AML-193 (cell line): ENCODE measurements at places on chromosomes 16 and 17.

DNA sequence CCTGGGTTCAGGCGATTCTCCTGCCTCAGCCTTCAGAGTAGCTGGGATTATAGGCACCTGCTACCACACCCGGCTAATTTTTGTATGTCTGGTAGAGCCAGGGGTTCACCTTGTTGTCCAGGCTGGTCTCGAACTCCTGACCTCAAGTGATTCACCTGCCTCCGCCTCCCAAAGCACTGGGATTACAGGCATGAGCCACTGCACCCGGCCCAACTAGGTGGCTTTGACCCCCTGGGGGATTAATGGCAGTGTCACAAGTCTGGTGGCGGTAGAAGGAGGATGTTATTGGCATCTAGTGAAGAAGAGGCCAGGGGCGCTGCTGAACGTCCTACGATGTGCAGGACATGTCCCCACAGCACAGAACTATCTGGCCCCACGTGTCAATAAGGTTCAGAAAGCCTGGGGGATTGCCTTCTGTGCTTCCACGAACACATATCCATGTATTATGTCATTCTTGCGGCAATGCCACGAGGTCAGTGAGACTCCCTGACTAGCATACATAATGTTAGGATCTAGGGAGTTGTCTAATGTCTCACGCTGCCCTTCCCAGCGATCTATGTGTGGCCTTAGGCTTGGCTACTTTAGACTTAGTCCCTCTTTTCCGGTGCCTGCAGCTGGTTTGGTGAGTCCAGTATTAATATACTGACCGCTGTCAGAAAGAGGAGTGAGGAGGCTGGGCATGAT is 75.8 kb downstream of the ABCC6 start:
- DNase-seq: no peak

DNA sequence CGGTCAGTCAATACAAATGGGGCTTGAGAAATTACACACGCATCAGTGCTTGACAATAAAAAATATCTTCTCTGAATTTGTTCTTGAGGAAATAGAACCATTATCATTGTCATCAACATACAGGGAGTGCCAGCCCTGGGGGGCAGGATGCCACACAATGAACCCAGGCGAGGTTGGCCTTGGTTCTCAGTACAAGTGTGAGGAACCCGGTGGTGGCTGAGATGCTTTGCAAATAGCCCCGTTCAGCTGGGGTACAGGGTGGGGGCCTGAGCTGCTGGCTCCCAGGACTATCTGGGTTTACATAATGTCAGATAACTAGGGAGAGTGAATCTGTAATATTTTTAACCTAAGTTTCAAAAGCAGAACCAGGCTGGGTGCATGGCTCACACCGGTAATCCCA is 112.8 kb upstream of the CDC42EP4 start:
- no peak for DNase-seq

DNA sequence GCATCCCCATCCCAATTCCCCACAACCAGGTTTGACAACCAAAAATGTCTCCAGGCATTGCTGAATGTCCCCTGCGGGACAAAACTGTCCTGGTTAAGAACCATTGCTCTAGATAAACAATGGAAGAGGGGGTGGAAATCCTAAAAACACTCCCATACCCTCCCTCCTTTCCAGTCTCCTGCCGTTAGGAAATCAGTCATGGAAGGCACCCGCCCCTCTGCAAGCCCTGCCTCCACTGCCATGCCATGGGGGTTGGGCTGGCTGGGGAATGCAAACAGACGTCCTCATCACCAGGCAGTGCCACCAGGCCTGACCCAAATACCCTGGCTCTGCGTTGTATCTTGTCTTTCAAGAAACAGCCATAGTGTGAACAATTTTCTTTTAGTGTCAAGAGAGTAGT is 57.5 kb downstream of the CYTH1 start:
- DNase-seq: no peak

DNA sequence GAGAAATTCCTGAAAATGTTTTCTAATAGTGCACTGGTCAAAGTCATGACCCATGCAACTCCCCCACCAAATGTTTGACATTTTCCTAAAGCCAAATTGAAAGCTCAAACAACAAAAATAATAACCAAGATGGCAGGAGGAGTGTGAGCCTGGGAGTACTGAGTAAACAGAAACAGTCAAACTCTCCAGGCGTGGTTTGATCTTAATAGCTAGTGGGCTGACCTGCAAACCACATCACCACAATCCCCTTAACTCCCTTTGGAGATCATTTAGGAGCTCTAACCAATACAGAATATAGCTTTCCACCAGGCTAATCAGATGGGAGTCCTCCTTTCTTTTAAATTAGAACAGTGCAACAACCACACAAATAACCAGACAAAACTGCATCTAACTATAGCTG is 19.2 kb upstream of the MEIOC start:
- DNase-seq: peak; percentile 19

DNA sequence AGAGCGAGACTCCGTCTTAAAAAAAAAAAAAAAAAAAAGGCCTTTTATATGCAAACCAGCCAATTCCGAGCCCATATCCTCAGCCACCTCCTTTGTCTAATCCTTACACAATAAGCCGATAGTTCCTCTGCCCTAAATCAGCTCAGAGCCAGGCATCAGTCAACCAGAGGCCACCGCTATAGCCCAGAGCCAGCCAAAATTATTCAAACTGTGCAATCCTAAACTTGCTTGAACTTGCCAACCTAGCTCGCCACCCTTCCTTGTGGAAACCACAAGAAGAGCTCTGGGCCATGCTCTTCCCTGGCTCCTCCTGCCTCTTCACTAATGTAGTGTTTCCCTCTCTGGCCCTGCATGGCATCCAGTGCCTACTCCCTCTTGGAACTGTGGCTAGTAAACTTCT is 17.7 kb downstream of the ITGAL start:
- no peak for DNase-seq

GRCh38 chr17:17628388-17629008 is 37.0 kb upstream of the PEMT start:
- DNase-seq: no peak

DNA sequence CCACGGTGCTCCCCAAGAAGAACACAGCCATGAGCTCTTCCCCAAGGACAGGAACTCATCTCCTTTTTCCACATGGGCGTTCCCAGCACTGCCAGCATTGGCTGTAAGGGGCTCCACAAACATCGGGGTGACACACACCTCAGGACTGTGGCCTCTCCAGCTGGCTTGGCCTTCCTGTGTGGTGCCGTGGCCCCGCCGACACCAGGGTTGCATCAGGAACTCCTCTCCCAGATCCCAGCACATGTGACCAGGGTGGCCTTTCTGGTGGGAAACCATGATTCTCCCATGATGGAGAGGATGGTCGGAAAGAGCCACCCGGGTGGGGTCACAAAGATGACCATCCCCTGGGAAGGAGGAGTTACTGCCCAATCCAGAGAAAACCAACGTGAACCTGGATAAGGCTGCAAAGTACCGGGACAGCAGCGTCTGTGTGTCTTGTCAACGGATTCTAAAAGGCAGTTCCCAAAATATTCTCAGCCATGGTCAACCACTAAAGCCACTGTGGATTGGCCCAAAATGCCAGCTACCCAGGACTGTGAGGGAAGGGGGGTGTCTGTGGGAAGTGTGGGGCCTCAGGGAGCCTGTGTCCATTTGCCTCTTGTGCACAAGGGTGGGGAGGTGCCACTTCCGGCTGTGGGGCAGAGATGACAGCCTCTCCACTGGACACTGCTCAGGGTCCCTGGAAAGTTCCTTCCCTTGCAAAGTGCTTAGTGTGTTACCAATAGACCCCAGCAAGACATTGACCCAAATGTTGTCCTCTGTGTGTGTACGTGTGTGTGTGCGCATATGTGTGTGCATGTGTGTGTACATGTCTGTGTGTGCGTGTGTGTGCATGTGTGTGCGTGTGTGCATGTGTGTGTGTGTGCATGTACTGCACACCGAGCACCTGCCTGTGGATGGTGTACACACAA is 78.0 kb upstream of the CBX4 start:
- DNase-seq: no peak

DNA sequence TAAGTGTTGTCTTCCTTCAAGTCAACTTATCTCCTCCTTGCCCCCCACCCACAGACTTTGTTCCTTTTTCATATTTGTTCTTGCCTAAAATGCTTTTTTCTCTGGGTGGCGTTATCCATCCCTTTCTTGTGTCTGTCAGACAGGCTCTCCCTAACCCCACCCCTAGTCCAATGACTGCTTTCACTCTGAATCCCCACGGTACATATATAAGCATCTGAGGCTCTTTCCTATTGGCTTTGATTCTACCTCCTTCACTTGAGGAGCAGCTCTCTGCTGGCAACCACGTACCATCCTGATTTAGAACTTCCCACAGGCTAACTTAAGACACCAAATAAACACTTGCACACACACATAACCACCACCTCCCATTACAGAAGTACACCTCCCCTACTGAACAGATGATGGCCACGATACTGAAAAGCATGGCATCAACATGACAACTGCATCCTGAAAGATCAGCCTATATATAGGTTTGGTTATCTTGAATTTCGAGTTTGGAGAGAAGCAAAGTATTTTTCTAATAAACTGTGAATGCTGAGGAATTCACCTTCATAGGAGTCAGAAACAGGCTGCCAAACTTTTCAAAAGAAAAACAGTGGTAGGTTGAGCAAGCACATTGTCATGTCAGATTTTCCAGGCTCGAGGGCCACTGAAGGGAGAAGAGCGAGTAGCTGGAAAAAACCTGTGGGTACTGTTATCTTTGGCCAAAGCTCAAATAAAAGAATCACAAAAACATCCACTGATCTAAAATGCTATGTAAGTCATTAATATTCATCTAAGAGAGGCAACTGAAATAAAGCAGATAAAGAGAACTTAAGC is 24.3 kb downstream of the STAT3 start:
- no peak for DNase-seq

GRCh38 chr17:65876985-65877384 is 314.9 kb downstream of the CEP112 start:
- no peak for DNase-seq

DNA sequence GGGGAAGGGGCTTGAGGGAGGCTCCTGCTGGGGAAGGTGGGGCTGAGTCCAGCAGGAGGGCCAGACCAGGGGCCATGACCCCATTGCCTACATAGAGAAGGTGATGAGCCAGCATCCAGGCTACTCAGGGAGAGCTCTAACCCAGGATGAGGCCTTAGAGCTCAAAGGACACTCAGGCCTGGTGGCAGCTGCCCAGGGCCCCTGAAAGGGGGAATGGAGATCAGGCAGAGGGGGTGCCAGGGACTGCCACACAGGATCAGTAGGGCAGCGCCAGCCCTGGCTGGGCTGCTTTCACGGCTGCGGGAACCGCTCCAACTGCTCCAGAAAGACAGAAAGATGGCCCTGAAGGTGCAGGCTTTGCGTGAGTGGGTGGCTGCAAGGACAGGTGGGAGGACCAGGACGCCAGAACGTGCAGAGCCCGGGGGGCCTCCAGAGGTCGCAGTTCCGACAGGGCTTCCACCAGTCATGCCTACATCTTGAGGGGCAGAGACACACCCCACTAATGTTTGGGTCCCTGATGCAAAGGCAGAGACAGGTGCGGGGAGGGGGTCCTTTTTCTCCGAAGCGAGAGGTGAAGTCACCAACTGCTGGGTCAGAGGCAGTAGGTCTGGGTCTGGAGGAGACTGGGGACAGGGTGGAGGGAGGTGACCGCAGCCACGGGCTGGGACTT is 882 bp upstream of the ATP6V0C start:
- DNase-seq: no peak

DNA sequence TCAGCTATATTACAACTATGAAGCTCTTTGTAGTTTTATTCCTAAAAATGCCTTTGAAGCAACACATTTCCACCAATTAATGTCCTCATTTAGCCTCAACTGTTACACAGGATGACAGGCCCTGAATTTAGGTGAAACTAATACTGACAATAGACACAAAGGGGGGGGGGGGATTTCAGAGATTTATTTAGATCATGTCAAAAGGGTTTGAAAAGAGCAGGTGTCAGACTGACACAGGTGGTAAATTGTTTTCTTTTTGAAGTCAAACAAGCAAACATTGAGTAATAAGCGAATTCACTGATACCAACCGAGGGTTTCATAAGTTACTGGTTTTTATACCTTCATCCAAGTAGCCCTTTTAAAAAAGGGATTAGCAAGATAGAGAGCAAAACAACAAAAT is 40.8 kb downstream of the KANSL1 start:
- no peak for DNase-seq

GRCh38 chr16:49640581-49640980 is 215.3 kb downstream of the ZNF423 start:
- no peak for DNase-seq

GRCh38 chr17:41943492-41943891 is 13.1 kb downstream of the ODAD4 start:
- no peak for DNase-seq

GRCh38 chr16:70576431-70577255 is 53.0 kb downstream of the SF3B3 start:
- peak; percentile 39 for DNase-seq

DNA sequence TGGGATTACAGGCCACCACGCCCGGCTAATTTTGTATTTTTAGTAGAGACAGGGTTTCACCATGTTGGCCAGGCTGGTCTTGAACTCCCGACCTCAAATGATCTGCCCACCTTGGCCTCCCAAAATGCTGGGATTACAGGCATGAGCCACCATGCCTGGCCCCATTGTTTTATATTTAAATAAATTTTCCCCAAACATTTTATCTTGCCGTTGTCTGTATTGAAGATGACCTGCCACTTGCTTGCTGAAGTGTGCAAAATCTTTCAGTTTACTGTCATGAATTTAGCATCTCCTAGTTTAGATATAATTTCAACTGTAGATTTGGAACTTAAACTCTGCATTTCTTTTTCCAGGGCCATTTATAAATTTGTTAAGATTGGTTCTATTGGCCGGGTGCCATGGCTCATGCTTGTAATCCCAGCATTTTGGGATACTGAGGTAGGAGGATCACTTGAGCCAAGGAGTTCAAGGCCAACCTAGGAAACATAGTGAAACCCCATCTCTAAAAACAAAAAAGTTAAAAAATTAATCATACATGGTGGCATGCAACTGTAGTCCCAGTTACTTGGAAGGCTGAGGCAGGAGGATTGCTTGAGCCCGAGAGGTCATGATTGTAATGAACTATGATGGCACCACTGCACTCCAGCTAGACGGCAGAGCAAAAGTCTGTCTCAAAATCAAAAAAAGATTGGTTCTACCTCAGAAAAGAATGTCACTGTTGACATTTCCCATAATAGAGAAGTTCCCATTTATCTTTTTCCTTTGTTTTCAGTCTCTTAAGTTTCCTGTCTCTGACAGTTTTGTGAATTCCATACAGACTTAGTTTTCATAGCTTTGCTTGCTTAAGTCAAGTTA is 84.4 kb downstream of the VMP1 start:
- no peak for DNase-seq

DNA sequence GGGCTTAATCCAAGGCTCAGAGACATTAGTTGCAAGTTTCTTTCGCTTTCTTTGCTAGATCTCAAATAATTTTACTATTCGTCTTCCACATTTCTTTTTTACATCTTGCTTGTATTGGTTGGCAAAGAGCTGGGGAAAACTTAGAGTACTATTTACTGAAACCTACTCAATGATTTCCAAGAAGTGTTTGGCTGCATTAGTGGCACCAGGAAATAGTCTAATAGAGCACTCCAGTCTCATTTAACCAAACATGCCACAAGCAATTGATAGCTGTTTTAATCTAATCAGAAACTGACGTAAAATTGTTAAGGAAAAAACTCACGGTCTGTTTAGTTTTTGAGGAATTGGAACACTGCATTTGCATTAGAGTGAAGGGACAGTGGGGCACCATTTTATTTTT is 29.0 kb downstream of the NUP93 start:
- DNase-seq: no peak
